Motor neuron (in vitro differentiated cells): ENCODE measurements at places on chromosomes 7 and 10.

GRCh38 chr10:120990831-120991230, 139.7 kb downstream of the WDR11 start:
- ATAC-seq: no peak

GRCh38 chr7:86282014-86282682, 361.6 kb upstream of the GRM3 start:
- ATAC-seq: no peak

DNA sequence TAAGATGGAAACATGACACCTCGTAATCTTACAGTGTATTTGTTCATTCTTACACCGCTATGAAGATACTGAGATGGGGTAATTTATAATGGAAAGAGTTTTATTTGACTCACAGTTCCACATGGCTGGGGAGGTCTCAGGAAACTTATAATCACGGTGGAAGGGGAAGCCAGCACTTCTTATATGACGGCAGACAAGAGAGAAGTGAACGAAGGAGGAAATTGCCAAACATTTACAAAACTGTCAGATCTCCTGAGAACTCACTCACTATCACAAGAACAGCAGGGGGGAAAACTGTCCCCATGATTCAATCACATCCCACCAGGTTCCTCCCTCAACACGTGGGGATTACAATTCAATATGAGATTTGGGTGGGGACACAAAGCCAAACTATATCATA, 282.3 kb downstream of the HGF start:
- ATAC-seq: no peak

DNA sequence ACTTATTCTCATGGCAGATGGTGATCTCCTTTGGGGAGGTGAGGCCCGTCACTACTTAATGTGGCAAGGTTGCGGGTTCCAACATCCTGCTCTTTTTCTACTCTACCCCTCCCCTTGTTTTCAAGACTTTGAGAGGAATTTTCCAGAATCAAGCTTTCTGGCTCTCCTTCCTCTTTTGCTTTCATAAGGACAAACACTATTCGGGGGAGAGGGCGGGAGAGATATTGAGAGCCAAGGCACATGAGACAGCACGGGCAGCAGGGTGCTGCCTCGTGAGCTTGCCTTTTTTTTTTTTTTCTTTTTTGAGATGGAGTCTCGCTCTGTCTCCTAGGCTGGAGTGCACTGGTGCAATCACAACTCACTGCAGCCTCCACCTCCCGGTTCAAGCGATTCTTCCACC, 6.9 kb upstream of the PFKFB3 start:
- ATAC-seq: no peak

- no peak for ATAC-seq
These were observed 100.1 kb downstream of the NPSR1 start for GRCh38 chr7:34758111-34758601.

DNA sequence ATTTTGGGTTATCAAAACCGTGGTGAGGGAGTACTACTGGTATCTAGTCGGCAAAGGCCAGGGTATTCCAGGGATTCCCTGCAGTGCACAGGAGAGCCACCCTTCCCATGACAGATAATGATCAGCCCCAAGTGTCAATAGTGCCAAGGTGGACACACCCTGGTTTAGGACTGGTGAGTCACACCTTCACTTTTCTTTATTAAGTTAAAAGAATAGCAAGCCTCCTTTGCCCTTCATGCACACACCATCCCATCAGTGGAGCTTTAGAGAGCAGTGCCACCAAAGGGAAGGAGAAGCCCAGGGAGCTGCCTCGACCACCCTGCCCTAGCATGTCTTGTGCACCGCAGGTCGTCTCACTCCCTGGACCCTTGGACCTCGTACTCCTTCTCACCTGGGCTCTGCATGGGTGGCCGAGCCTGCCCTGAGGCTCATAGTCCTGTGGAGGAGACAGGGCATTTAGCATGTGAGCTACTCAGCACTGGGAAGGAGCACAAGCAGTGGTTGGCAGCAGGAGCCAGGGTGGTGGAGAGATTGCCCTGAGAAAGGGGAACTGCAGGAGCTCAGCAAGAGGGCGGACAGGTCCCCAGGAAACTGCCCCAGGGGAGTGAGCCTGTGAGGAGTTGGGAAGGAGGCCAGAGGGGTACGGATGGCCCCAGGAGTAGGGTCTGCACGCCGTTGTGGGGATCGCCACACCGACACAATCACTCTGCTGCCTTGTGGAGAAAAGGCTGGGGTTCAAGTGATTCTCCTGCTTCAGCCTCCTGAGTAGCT, 17.4 kb downstream of the UBE2D4 start:
- no peak for ATAC-seq

DNA sequence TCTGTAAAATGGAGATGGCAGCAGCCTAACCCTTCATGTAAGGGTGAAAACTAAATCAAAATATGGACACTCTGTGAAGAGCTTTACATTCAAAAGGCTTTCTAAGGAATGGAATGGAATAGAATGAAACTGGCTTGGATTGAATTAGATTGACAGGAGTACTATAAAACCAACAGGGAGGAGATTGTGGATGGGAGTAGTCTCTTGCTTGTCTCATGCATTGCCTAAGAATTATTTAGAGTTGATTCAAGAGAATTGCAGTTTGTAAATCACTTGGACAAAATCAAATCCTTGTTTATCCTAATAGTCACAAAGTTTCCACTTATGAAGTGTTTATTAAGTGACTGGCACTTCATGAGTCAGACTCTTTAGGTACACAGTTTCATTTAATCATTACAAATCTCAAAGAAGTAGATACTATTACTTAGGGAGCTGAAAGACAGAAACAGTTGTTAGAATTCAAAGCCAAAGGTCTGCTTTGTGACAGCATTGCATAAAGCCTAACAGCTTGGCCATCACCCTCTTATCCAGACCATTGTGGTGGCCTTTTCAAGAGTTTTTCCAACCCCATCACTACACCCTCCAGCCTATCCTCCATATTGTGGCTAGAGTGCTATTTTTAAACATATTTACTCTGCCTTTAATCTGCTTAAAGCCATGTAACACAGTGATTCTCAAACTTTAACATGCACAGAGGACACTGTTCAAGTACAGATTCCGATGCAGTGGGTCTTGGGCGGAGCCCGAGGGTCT, 91.9 kb upstream of the GHITM start:
- no peak for ATAC-seq

DNA sequence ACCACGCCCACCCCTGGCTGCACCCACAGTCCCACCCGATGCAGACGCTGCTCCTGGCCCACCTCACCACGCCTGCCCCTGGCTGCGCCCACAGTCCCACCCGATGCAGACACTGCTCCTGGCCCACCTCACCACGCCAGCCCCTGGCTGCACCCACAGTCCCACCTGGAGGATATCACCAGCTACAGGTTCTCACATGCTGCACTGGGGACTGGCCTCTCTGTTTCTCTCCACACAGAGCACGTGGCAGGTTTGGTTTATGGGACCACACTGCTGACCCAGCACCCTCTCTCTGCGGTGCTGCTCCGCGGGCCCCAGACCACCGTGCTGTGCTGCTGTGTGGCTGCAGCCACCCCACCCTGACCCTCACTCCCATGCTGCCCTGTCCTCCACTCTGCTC, 120.9 kb downstream of the VIPR2 start:
- ATAC-seq: no peak

- ATAC-seq: no peak
These were observed 14.7 kb upstream of the HABP2 start for GRCh38 chr10:113538151-113538550.

GRCh38 chr10:114685456-114685855, 27.4 kb upstream of the ABLIM1 start:
- no peak for ATAC-seq

DNA sequence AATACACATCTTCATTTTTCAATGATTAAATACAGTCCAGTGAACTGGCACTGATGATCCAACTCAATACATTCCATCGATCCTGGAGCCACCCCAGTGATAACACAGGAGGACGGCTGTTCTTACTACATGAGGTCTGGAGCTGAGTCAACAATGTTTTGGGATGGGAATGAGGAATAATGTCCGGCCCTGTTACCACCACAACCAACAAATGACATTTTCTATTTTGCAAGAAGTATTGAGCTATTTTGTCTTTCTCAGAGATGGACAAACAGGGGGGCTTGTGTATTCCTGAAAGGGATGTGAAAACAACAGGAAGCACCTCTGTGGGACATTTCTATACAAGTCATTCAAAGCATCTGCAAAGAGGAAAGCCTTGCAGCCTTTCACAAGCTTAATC, 249.2 kb downstream of the PARD3 start:
- no peak for ATAC-seq

GRCh38 chr10:130769146-130770017, 542.1 kb downstream of the TCERG1L start:
- no peak for ATAC-seq

DNA sequence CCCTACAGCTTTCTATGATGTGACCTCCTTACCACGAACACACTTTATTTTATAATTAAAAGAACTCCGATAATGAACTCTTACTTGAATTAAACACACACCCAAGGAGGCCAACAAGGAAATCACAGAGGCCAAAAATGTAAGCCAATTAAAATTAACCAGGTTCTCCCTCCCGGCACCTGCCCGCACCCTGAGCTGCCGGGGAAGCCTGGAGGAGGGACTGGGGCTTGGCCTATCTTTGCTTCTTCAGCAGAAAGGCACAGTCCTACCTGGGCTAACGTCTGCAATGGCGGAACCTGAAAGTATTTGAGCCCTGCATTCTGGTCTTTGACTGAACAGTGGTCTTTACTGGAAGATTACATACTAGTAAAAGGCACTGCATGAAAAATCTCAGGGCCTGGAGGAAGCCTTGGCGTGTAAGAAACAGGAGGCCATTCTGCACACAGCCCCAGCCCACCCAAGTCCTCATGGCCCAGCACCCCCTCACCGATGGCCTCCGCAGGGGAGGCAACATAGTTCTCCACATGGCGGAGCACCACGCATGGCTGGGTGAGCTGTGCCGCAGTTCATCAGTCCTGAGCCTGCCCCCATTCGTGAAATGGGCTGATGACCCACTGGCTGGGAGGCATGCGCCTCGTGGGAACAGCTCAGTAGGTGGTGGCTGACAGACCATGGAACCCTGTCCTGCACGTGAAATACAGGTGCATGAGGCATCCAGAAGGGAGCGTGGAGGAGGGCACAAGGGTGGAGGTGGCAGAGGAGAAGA, 173.8 kb downstream of the PARD3 start:
- ATAC-seq: peak; percentile 7

GRCh38 chr7:120260111-120260510, 12.9 kb upstream of the KCND2 start:
- ATAC-seq: no peak

DNA sequence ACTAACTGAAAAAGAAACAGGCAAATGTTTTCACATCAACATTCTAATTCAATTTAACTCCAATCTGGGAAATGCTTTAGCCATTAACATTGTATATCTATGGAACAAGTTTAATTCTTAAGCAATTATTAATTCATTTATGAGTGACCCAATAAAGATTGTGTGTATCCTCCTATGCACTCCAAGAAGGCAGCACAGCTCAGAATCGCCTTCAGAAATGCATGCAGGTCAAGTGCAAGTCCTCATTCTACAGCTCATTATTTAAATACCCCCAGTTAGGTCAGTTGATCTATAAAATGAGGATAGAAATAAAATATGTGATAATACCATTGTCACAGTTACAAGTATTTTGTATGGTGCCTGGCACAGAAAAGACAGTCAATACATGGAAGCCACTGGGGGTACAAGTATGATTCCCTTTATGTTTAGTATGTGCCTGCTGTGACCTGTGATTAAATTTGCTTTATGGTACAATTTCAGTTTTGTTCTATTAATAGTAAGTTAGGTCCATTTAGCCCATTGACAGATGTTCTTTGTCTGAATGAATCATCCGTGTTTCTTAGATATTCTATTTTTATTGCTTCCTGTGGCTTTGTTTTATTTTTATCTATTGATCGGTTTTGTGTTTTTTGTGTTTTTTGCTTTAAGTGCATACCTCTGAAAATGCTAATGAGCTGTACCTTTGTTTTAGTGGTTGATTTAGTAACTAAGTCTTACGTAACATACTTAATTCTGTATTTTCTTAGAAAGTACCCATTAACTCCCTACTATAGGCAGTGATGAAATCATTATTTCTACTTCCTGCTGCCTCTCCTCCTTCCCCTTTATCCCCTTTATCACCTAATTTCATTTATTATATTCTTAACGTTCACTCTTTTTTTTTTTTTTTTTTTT, 42.8 kb downstream of the CPXM2 start:
- ATAC-seq: no peak

GRCh38 chr7:101740981-101741725, 76.3 kb upstream of the CUX1 start:
- ATAC-seq: no peak

GRCh38 chr7:120064565-120064964, 208.4 kb upstream of the KCND2 start:
- ATAC-seq: no peak

- peak; percentile 87 for ATAC-seq
These were observed at the start of gene SLC26A5 for GRCh38 chr7:103446049-103446520. TSS of gene SLC26A5 (minus strand) at chr7:103446207. CDS start at chr7:103421514, 24,693 bp downstream.

GRCh38 chr10:128267581-128267980, 141.4 kb upstream of the MKI67 start:
- no peak for ATAC-seq

DNA sequence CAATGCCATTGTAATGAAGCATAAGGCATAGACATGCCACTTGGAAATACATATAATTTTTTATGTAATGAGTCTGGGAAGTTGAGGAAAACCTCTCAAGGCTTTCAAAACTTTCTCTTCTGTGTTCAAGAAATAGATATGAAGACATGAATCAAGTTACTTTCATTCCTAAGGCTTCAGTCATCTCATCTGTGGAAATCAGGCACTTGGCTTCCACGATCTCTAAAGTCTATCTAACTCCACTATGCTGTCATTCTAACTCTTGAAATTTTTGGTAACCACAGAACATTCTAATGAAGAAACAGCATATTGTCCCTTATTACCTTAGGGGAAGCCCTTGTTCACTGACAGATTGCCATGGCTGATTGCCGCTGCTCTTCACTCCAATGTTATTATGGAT, 242.6 kb downstream of the CNTNAP2 start:
- ATAC-seq: no peak

DNA sequence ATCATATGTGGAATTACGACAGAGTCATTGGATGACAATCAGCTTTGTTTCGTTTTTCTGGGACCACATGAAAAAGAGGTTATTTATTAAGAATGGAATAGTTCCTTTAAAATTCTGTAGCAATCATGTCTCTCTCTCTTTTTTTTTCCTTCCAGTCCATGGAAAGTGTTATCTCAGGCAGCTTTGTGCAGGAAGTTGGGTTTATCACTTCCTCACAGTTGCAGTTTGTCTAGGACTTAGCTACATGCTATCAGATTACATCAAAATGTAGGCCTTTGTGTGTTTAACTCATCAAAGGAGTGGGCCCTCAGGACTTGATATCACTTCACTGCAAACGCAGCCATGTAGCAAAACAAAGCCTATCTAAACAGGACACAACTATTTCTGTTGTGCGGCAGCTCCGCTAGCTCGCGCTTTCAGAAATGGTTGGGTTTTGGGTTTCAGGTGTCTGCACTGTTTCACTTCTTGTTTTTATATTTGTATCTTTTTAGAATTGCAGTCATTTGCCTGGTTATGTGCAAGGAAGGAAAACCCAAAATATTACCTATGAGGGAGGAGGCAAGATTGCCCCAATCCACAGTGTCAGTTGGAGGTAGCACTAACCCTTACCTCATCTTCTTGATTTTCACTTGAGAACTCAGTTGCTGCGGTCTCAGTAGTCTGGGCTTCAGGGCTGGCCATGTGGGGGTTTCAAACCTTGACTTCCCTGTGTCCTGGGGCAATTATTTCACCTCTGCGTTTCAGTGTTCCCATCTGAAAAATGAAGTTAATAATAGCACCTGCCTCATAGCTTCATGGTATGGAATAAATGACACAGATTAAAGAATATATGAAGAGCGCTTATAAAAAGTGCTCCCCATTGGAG, 66.7 kb downstream of the HHEX start:
- ATAC-seq: no peak

- ATAC-seq: no peak
These were observed 19.6 kb downstream of the GIMAP4 start for GRCh38 chr7:150586785-150587152.
